Amniotic epithelial cell (primary cell): ENCODE measurements at places on chromosomes 7 and 10.

GRCh38 chr7:35802102-35802466 lies 1.2 kb downstream of the SEPTIN7 start:
- no peak for DNase-seq

GRCh38 chr10:35268791-35269257 lies 67.5 kb upstream of the CCNY start:
- peak; percentile 92 for DNase-seq

GRCh38 chr7:148883266-148884048 lies 634 bp downstream of the EZH2 start:
- no peak for DNase-seq

DNA sequence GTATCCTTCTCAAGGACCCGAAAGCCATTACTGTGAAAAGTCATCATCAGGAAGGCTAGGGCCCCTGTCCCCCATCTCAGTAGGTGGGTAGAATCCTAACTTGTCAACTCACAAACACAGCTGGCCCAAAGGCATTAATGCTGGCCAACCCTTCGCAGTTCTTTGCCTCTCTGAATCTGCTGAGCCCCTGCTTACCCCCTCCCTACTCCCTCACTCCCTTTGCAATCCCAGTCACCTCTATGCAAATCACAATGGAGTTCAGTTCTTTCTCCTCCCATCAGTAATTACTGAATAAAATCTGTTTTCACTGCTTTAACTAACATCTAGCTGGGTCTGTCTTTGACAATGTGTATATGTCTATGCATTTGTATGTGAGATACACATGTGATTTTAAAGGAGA lies 38.1 kb upstream of the AOAH start:
- DNase-seq, result no peak

DNA sequence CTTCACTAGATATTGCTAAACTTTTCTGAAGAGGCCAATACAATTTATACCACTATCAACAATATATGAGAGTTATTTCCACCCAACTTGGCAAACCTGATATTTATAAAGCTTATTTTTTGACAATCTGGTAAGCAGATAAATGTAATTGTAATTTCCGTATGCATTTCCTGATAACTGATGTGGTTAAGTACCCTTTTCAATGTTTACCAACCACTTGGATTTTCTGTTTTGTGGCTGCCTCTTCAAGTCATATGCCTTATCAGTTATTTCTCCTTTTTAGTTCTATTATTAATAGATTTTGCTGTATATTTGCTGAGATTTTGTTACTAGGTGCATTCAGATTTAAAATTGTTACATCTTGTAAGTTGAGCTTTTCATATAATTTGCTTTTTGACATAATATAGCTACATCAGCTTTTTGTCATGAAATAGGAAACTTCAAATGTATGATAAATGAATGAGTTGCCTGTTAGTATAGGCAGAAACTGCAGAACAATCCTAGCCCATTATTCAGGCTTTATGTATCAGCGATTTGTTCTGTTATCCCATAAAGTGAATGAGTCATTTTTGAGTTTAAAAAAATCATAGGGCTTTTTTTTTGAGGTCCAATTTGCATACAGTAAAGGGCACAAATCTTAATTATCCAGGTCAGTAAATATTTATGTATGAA lies 11.5 kb downstream of the SGPL1 start:
- no peak for DNase-seq
